ENCODE measurements at places on chromosomes 2 and 18.

DNA sequence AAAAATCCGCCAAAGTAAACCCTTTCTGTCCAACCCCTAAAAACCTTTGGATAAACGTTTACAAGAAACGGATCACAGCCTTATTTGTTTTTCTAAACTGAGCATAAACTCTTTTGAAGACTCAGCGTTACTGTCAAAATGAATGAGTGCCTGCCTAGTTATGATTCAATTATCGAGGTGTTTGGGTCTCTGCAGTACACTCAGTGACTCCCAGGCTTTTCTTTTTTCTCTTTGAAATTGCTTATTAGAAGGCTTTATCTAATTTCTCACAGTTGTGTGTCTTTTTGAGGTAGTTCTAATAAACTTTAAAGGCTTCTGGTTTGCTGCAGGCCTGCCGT, 663 bp downstream of the RHBDD1 start:
- no peak for DNase-seq

- DNase-seq, result no peak
Measured at GRCh38 chr2:9715238-9715637, 84.4 kb upstream of the YWHAQ start.

DNA sequence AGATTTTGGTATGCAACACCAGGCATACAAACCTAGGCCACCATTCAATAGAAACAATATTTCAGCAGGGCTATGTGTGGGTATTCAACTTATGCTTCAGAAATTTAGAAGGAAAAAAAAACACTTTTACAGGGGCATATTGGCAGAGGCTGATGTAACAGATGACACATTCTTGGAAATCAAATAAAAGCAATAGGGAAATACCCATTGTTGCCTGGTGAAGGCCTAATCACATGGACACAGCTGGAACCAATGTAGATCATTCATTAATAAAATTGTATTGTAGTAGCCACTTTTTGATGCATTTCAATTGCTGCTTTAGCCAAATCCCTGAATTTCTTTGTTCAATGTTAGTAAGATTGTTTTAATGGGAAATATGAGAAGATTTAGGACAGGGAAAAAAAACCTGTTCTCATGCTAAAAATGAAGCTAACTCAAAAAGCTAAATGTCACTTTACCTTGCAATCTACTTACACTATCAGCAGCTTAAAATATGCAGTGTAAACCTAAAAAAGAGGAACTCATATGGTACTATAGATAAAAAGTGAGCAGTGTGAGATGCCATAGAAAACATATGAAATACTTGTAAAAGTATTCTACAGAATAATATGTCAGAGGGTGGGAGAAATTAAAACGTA, 289.4 kb downstream of the ZEB2 start:
- no peak for DNase-seq

- no peak for DNase-seq
Measured at GRCh38 chr2:67186326-67186725, 210.8 kb upstream of the ETAA1 start.

GRCh38 chr2:112182581-112183034, 44.4 kb downstream of the FBLN7 start:
- DNase-seq, result peak; percentile 54

DNA sequence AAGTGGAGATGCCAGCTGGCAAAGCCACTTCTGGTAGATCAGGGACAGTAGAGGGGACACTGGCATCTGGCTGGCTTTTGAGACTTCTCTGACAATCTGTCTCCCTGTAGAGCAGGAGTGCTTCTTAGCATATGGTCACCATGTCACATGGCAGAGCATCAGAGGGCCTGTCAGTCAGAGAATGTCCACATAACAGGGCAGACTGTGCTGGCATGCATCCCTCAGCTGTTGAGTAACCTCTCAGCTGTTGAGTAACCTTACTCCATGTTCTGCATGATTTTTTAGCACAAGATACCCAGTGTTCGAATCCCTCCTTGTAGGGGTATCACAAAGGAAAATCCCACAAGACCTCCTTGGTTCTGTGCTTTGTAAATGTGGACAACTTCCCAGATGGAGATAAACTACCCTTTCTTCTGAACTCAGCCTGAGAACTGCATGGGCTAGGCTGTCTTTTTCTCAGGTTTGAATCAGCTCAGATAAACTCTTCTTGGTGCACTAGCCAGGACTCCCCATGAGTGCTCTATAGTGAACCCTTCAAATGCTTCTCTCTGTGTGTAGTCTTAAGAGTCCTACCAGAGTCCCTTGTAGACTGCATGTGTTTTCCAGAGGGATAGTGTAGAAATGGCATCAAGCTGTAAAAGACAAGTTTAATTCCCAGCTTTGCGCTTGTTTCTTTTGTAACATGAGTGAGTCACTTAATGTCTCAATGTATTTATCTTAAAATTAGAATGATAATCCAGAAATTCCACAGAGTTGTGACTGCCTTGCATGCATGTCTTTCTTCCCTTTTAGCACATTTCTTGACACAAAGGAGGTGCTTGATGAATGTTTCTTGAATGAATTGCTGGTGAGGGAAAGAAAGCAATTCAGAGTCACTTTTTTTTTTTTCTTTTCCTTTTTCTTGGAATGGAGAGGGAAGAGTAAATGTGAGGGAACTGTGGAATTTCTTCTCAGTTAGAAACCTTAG, 442.3 kb upstream of the HNMT start:
- no peak for DNase-seq
